ENCODE measurements at places on chromosomes 2 and 18. TPM values are rescaled to one million over a fixed set of nuclear protein-coding genes. Genes with fewer than 3 reads are reported as not detected.

GRCh38 chr2:200498402-200499162 lies 11.3 kb downstream of the KCTD18 start:
- peak; percentile 61 for DNase-seq

GRCh38 chr18:596288-596881 lies 403 bp upstream of the CLUL1 start:
- DNase-seq, result peak; percentile 35

DNA sequence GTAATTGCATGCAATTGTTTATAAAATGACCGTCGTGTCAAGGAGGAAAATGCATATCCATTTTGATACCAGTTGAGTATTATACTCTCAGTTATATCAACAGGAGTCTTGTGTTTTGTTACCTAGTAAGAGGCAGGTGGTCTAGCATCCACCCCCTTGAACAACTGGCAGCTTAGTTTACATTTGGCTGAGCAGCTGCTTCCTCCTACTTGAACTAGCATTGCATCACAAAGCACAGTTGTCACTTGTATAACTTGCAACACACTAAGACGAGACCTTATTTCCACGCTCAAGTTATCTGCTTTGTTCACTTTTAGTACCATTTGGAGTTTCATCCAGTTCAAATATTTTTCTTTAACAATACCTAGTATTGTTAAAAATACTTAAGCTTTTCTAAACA lies 75.4 kb upstream of the UBE2E3 start:
- no peak for DNase-seq

DNA sequence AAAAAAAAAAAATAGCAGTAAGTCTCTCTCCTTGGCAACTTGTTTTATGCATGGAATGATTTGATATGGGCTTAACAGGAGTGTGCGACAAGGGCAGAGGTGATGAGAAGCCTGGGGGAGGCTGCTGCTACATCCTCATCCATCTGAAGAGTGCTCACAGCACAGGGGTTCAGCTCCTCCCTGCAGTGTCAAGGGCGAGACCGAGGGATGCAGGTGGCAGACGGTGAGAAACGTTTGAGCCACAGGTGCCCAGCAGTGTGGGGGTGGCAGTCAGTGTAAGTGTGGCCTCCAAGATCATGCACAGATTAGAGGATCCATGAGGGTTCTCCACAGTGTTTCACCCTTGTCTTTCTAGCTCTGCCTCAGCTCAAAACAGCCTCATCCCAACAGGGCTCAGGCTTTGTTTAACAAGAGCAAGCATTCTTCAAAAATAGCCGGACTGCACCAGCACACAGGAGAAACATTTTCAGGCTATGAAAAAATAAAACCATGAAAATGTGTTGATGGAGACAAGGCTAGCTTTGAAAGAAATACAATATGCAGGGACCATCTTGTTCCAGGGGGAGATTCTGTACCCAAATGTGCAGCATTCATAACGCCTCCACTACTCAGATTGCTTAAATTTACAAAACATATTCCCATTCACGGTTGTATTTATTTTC lies 324.5 kb upstream of the MYT1L start:
- DNase-seq, result no peak

The HOXD4 gene
- total RNA-seq, result 7.8 TPM

The DSG4 gene
- not detected for total RNA-seq
